ENCODE measurements at places on chromosomes 11 and 22. TPM values are rescaled to one million over a fixed set of nuclear protein-coding genes. Genes with fewer than 3 reads are reported as not detected.

BAD gene
- 93.4 TPM for total RNA-seq

ALX4 gene
- total RNA-seq = not detected

GRAP2 gene
- not detected for total RNA-seq

PHRF1 gene
- 40.9 TPM for total RNA-seq

UBQLNL gene
- not detected for total RNA-seq

C1QTNF4 gene
- total RNA-seq = not detected

CRYBB3 gene
- not detected for total RNA-seq

C11orf21 gene
- 0.10 TPM for total RNA-seq

RASD2 gene
- total RNA-seq = 0.35 TPM

TCN2 gene
- total RNA-seq = 26.0 TPM

SLC6A5 gene
- total RNA-seq = not detected

HORMAD2 gene
- 1.0 TPM for total RNA-seq

SGSM1 gene
- not detected for total RNA-seq

FCHSD2 gene
- total RNA-seq = 21.5 TPM

TBX10 gene
- total RNA-seq = not detected

BACE1-AS gene
- 5.0 TPM for total RNA-seq

TBX1 gene
- 0.50 TPM for total RNA-seq

GAB4 gene
- not detected for total RNA-seq

MYBPC3 gene
- total RNA-seq = not detected

Data from renal cortical epithelial cell (primary cell).